Esophagus muscularis mucosa (tissue), 4 donors: ENCODE measurements at places on chromosomes 12 and 14. TPM values are rescaled to one million over a fixed set of nuclear protein-coding genes. Genes with fewer than 3 reads are reported as not detected.
A peak's percentile ranks its signal among the peaks of the same experiment; 100 is the strongest.

The SALL2 gene
- total RNA-seq, result 21.6 TPM

GRCh38 chr14:81565441-81566290, 32.0 kb upstream of the SEL1L start:
- no peak for DNase-seq
- no peak overlapping the region for H3K4me3 ChIP-seq
- H3K27ac ChIP-seq, result no peak overlapping the region
- H3K4me1 ChIP-seq, result no peaks in the 10 kb centered on the region
- H3K27me3 ChIP-seq, result no peaks in the 10 kb centered on the region

The AVPR1A gene
- 9.3 TPM for total RNA-seq

DNA sequence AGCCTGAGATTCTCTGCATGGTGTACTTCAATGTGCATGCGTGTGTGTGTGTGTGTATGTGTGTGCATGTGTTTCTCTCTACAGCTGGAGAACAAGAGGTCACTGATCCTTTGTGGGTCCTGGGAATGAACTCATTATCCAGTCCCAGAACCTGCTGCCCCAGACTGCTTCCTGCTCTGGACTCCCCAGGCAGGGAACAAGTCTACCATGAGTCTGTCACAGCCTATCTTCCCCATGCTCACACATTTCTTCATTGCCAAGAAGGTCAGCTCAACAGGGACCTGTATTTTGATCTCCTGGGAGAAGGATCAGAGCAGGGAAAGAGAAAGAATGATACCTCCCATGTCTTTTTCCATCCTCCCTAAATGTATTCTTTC, 2.9 kb upstream of the AGAP2 start:
- no peak overlapping the region for H3K27ac ChIP-seq
- H3K4me3 ChIP-seq, result peak overlapping the region; percentile 15
- peaks cover 38% of the 10 kb centered on the region for H3K27me3 ChIP-seq

DNA sequence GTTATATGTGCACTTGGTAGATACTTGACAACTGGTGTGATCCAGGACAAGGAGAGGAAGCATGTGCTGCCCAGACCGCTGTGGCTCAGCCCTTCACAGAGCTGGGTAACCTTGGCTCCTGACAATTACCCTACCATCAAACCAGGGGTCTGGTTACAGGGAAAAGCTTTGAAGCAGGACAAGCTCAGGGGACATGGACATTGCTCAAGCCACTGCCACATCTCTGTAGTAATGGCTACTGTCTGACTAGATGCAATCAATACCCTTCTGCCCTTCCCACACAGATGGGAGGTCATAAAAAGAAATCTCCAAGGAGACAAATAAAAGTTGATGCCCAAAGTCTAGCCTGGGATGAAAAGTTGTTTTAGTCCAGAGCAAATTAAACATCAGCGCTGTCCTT, 577.4 kb downstream of the MED13L start:
- no peak for DNase-seq
- H3K36me3 ChIP-seq, result no peaks in the 10 kb centered on the region
- no peak overlapping the region for H3K4me3 ChIP-seq
- no peaks in the 10 kb centered on the region for H3K27me3 ChIP-seq

The SLC22A17 gene
- 36.9 TPM for total RNA-seq

DNA sequence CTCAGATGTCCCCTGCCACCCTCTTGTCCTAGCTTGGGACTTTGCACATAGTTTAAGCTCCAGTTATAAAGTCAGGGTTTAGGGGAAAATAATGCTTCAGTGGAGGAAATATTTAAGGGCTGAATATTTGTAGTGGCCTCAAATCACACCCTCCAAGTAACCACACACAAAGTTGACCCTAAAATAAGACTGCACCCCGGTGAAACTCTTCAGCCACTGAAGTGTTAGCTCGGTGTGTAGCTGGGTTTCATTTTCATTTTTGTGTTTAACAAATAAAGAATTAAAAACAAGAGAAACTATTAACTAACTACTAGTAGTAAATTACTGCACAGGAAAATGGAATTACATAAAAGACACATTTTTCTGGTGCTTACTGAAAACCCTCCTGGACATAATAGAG, 14.8 kb upstream of the BCL11B start:
- H3K27me3 ChIP-seq, result no peaks in the 10 kb centered on the region
- H3K27ac ChIP-seq, result no peak overlapping the region
- no peaks in the 10 kb centered on the region for H3K4me1 ChIP-seq
- no peaks in the 10 kb centered on the region for H3K36me3 ChIP-seq

The MANSC4 gene
- total RNA-seq, result not detected

DNA sequence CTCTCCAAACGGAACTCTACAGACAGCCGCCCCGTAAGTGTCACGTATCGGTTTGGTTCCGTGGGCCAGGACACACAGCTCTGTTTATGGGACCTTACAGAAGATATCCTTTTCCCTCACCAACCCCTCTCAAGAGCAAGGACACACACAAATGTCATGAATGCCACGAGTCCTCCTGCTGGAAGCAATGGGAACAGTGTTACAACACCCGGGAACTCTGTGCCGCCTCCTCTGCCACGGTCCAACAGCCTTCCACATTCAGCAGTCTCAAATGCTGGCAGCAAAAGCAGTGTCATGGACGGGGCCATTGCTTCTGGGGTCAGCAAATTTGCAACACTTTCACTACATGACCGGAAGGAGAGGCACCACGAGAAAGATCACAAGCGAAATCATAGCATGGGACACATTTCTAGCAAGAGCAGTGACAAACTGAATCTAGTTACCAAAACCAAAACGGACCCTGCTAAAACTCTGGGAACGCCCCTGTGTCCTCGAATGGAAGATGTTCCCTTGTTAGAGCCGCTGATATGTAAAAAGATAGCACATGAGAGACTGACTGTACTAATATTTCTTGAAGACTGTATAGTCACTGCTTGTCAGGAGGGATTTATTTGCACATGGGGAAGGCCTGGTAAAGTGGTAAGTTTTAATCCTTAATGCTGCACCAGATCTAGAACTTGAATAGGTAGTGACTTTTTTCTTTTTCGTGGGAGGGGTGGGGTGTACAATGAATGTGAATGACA, 69.7 kb downstream of the WDR20 start:
- no peak overlapping the region for H3K4me3 ChIP-seq
- H3K4me1 ChIP-seq, result peaks cover 4% of the 10 kb centered on the region
- no peak for DNase-seq
- no peak overlapping the region for H3K27ac ChIP-seq

DNA sequence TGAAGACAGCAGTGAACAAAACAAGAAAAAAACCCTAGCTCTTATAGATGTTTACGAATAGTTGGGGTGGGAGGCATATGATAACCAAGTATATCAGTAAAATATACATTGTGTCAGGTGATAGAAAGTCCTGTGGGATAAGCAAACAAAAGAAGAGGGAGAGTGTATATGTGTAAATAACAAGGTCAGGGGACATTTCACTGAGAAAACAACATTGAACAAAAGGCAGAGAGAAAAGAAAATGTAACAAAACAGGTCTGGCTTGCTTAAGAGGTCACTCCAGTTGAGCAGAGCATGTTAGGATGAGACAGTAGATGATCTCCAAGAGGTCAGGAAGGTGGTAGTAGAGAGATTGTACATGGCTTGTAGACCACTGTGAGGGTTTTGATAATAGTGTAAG, 304.1 kb downstream of the ACSS3 start:
- H3K4me1 ChIP-seq, result no peaks in the 10 kb centered on the region
- H3K27me3 ChIP-seq, result no peaks in the 10 kb centered on the region
- no peak overlapping the region for H3K4me3 ChIP-seq
- H3K27ac ChIP-seq, result no peak overlapping the region
- DNase-seq, result no peak

- no peak for DNase-seq
- H3K27me3 ChIP-seq, result no peaks in the 10 kb centered on the region
- no peaks in the 10 kb centered on the region for H3K4me1 ChIP-seq
- H3K4me3 ChIP-seq, result no peak overlapping the region
- H3K27ac ChIP-seq, result no peak overlapping the region
Measured at GRCh38 chr14:70315942-70316341, 43.5 kb downstream of the COX16 start.

GRCh38 chr14:69324341-69324931, 64.5 kb downstream of the GALNT16 start:
- no peak overlapping the region for H3K27ac ChIP-seq
- no peak for DNase-seq
- H3K36me3 ChIP-seq, result peaks cover 8% of the 10 kb centered on the region
- no peak overlapping the region for H3K4me3 ChIP-seq

The TCL1B gene
- total RNA-seq, result not detected

DNA sequence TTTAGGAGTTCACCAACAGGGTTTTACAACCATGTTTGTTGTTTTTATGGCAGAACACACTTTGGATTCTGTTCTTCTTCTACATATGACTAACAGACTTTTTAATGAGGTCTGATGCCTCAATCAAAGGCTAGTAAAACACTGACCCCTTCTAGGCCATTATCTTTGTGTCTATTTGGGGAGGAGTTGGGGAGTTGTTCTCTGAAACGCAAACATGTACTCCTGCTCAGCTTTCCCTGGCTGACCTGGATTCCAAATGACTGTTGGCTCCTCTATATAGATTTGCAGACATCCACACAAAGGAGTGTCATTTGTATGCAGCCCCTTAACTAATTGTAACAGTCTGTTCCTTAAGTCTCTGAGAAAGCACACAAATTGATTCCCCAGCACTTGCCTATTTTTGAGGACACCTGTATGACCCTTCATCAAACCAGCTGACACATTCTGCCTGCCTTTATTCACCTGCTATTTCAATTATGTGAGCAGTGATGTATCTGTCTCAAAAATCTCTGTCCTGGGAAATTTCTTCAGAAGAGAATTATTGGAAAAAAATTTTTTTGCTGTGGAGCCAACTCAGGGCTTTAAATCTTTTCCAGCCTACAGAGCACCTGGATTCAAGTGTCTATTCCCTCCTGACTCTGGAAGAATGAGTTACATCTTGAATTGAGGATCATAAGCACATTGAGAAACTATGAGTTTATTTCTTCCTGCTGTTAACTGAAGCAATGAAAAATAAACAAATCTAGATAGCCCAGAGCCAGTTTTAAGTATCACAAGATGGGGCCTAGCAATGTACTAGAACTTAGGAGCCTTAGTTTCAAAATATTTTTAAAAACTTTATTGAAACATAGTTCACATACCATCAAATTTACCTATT, 417.2 kb downstream of the RAD51B start:
- no peak overlapping the region for H3K4me3 ChIP-seq
- H3K27me3 ChIP-seq, result no peaks in the 10 kb centered on the region
- peak overlapping the region; percentile 13 for H3K27ac ChIP-seq
- peaks cover 58% of the 10 kb centered on the region for H3K4me1 ChIP-seq

GRCh38 chr12:131947482-131948027, 2.2 kb upstream of the EP400 start:
- peaks cover 29% of the 10 kb centered on the region for H3K4me1 ChIP-seq
- H3K36me3 ChIP-seq, result peaks cover 9% of the 10 kb centered on the region
- no peak overlapping the region for H3K4me3 ChIP-seq
- no peaks in the 10 kb centered on the region for H3K27me3 ChIP-seq
- DNase-seq, result no peak

- peaks cover 16% of the 10 kb centered on the region for H3K36me3 ChIP-seq
- H3K4me3 ChIP-seq, result no peak overlapping the region
- no peak overlapping the region for H3K27ac ChIP-seq
- peaks cover 72% of the 10 kb centered on the region for H3K4me1 ChIP-seq
- no peak for DNase-seq
Measured at GRCh38 chr14:55065411-55065810, 14.0 kb downstream of the MAPK1IP1L start.

DNA sequence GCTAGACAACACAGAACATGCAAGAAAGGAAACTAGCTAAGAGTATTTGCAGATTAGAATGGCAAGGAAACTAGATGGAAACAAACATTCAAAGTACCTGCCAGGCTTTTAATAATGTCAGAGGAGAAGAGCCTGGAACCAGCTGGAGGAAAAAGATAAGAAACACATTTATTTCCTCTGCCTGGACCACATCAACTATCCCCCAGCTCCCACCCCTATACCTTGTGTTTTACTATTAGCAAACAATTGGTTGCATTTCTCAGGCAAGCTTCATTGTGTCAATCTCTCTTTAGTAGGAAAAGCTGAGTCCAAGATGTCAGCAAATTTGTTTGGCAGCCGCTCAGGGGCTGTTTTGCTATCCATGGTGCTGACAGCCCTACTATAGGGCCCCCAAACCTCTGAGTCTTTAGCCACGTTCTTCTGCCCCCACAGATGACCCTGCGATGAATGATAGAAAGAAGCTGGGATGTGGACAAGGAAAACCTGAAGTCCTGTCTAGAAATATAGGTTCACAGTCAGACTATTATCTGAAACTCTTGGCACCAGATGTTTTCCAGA, 11.6 kb upstream of the SYNDIG1L start:
- no peak for DNase-seq
- no peaks in the 10 kb centered on the region for H3K27me3 ChIP-seq
- no peaks in the 10 kb centered on the region for H3K4me1 ChIP-seq
- no peak overlapping the region for H3K4me3 ChIP-seq

DNA sequence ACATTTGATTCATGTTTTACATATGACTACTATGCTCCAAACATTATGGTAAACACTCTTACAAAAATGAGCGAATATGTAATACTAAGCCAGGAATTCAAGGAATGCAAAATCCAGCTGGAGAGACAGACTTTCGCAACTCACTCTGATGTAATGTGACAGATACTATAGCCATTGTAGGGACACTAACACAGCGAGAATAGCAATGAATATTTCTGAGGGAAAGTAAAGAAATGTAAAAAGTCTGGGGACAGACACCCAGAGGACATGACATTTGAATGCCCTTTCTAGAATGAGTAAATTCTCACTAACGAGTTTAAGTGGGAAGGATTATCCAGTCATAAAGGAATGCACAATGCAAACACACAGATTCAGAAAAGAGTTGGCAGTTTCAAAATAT, 121.9 kb downstream of the PIK3C2G start:
- H3K27ac ChIP-seq, result peak overlapping the region; percentile 57
- H3K27me3 ChIP-seq, result no peaks in the 10 kb centered on the region
- DNase-seq, result no peak
- H3K4me1 ChIP-seq, result peaks cover 22% of the 10 kb centered on the region
- H3K4me3 ChIP-seq, result no peak overlapping the region

DNA sequence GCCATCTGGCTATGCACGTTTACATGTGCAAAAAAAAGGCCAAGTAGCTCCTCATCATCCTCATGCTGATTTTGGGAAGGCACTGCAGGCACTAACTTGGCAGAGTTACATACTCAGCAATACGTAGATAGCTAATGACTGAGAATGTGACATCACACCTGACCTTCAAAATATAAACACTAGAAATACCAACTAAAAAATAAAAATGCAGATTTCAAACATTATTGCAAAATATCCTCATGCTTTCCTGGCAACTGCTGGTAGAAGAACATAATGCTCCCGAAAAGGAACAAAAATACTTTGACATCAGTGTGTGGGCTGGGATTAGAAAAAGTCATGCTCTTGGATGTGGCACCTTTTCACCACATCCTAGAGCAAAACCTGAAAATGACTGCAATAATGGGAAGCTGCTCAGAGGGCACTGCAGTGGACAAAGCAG, 153.2 kb upstream of the ABCD2 start:
- H3K4me3 ChIP-seq, result no peak overlapping the region
- H3K36me3 ChIP-seq, result no peaks in the 10 kb centered on the region
- peaks cover 3% of the 10 kb centered on the region for H3K4me1 ChIP-seq
- H3K27me3 ChIP-seq, result no peaks in the 10 kb centered on the region
- no peak for DNase-seq
